Mammary epithelial cell (primary cell): ENCODE measurements at places on chromosomes 1 and 21. TPM values are rescaled to one million over a fixed set of nuclear protein-coding genes. Genes with fewer than 3 reads are reported as not detected.

Gene DUSP10
- 29.0 and 35.4 TPM in 2 replicates for total RNA-seq

Gene SMYD2
- total RNA-seq, result 41.3 TPM

Gene LCE3E
- total RNA-seq, result not detected in 2 replicates

Gene CEP350
- total RNA-seq, result 29.6 and 31.2 TPM in 2 replicates

Gene ZSWIM5
- 0.07 TPM in 1 of 2 replicates, not detected in the other for total RNA-seq

Gene OR2M2
- total RNA-seq, result not detected

DNA sequence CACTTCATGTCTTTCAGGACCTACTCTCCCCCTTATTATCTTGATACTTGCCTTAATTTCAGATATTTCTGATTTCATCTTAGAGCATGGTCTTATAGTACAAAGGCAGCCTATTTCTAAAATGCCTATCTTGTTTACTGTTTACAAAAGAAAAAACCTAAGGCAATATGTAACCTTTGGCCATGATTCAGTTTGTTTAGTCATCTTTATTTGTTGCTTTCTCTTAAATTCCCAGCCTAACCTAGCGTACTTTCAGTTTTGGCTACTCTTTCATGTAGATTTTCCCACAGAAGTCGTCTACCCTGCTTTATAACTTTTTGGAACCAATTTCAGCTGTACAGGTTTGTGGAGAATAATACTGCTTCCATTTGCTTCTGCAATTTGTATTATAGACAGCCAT lies 81.8 kb downstream of the KIF1B start:
- DNase-seq, result no peak

- no peak for DNase-seq
Observed at GRCh38 chr21:29626801-29627470, 312.9 kb downstream of the GRIK1 start.

DNA sequence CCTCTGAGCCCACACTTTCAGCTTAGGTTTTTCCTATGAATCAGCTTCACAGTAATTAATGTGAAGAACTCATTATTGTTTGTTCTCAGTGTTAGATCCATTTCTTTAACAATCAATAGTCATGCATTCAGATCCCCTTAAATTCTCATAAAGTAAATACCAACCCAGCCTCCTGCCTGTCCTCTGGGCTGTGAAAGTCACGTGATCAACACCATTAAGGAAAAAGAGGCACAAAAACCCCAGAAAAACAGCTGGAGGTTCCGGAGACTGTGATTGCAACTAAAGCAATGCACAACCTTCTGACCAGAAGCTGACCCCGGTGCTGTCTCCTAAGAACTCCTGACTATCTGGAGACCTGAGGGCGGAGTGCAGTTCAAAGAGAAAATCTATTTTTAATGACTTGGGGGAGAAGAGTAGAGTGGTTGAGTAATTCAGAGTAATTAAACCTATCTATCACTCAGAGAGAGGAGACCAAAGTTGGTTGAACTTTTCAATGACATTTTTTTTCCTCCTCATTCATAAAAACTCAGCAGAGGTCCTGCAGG lies 132.5 kb downstream of the PLXNA2 start:
- no peak for DNase-seq

DNA sequence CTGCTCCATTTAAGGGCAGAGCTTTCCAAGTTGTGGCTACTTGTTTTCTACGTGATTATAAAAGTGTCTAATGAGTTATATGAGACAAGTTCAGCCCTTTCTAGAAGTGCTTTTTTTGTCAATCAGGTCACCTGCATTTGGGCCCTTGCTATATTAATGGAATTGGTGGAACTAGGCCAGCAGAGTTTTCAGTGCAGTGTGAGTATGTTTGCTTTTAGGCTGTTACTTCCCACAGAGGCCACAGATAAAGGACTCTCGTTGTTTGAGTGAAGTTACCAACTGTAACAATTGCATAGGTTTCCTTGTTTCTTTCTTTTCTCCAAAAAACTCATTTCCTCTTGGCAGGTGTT lies 10.9 kb downstream of the SMAP2 start:
- DNase-seq, result no peak

GRCh38 chr1:24955161-24955560 lies 25.1 kb upstream of the RUNX3 start:
- DNase-seq, result peak; percentile 89

GRCh38 chr21:38488640-38489270 lies 9.5 kb downstream of the ERG start:
- DNase-seq, result peak; percentile 86

- peak; percentile 31 for DNase-seq
Observed at GRCh38 chr1:207672522-207673130, 27.7 kb downstream of the CR1L start.

GRCh38 chr1:94798462-94798861 lies 21.7 kb upstream of the SLC44A3 start:
- no peak for DNase-seq

GRCh38 chr1:246793356-246793896 lies 69.2 kb downstream of the SCCPDH start:
- no peak for DNase-seq

DNA sequence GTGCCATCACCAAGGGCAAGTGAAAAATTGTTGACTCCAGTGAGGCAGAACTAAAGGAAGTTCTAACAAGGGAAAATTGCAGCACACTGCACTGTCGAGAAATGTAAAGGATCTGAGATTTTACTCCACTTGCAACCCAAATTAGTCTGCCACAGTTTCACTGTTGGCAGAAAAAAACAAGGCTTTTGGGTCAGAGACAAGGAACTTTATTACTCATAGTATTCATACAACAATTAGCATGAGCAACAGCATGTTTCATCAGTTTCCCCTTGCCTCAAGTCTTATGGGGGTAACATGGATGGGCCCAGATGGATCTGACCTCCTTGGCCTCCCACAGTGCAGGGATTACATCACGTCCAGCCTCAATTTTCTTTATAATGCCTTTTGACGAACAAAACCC lies 125.3 kb downstream of the LTN1 start:
- DNase-seq, result peak; percentile 22

GRCh38 chr21:32336711-32337110 lies 38.1 kb downstream of the MRAP start:
- DNase-seq, result peak; percentile 32

GRCh38 chr21:42839271-42840231 lies 39.8 kb downstream of the WDR4 start:
- no peak for DNase-seq

DNA sequence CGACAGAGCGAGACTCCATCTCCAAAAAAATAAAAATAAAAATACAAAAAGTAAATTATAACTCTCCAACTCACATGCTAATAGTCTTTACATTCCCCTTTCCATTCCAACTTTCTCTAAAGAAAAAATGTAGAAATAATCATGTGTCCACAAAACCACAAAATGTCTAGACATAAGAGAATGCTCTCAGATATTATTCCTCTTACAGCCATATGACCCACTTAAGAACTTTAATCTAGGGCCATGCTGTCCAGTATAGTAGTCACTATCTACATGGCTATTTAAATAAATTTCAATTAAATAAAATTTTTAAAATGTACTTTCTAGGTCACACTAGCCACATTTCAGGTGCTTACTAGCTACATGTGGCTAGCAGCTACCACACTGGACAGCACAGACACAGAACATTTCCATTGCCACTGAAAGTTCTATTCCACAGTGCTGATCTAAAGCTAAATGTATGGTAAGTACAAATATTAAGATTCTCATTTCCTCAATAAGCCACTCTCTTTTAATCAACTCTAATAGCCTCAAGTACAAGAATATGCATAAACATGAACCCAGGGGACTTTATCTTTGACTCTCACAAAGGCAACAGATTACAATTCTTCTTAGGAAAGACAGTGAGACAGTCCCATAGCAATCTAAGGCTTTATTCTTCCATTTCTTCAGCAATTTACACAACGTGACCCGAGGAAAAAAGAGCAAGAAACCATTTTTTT lies 138.6 kb downstream of the RERE start:
- no peak for DNase-seq

GRCh38 chr1:163632269-163632668 lies 310.5 kb downstream of the NUF2 start:
- DNase-seq, result no peak
